ENCODE measurements at places on chromosomes 7 and 10.

DNA sequence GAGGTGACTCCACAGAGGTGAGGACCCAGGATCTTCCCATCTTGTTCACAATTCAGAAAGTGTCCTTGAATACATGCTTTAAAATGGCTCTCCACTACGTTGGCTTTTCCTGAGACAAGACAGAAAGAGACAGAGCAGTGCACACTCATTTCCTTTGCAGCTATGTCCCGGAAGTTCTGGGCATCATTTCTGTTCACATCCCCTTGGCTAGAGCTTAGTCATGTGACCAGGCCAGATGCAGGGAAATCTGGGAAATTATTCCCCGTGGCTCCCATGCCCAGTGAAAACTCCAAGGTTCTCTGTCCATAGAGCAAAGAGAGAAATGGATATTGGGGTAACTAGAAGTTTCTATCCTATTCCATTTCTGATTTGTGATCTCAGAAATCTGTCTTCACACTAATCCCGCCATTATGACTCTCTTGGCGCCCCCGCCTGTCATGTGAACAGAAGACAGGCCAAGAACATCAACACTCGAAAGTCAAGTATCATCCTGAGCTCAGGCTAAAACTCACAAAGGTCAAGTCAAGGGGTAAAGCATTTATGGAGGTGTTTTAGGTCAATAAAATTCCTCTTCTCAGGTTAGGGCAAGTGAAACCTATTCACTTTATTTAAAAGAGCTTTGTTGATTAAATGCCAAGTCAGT is 251.4 kb upstream of the HABP2 start:
- DNase-seq = peak; percentile 15

DNA sequence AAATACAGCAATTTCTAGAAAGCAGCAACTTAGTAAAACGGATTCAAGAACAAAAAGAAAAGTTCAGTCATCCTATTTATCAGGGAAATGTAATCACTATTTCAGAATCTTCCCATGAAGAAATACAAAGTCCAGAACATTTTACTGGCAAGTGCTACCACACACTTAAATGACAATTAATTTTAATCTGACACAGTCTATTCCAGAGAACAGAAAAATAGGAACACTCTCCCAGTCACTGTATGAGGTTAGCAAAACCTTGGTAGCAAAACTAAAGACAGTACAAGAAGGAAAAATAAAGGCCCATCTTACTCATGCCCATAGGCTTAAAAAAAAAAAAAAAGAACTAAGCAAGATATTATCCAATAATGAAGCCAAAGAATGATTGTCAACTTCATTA is 295.8 kb downstream of the CELF2 start:
- DNase-seq = no peak

DNA sequence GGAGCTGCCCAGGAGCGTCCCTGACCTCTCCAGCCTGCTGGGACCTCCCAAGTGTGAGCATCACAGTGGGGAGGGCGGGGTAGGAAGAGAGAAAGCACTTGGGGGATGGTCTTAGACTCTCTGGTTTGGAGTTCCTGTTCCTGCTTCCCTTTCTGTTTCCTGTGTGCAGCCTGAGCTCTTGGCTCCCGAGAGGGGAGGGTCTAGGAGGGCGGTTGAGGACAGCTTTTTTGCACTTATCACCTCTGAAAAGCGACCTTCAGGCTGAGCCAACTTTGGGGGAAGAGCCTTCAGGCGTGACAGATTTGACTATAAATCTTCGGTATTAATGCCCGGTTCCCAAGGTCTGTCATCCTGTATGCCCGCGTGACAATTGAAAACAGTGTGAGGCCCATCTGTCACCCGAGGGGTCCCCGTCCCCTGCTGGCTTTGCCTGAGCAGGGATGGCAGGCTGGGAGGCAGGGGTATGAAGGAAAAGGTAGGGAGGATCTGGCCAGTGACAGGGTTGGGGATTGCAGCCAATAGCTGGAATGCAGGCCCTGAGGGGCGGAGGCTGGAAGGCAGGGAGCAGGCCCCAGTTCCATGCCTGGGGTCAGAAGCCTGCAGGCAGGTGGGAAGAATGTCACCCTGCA is 78.6 kb downstream of the CDH23 start:
- DNase-seq = no peak

GRCh38 chr10:113071446-113071845 is 121.4 kb downstream of the TCF7L2 start:
- no peak for DNase-seq

- no peak for DNase-seq
Observed at GRCh38 chr7:19928247-19928646, 154.8 kb upstream of the TMEM196 start.

DNA sequence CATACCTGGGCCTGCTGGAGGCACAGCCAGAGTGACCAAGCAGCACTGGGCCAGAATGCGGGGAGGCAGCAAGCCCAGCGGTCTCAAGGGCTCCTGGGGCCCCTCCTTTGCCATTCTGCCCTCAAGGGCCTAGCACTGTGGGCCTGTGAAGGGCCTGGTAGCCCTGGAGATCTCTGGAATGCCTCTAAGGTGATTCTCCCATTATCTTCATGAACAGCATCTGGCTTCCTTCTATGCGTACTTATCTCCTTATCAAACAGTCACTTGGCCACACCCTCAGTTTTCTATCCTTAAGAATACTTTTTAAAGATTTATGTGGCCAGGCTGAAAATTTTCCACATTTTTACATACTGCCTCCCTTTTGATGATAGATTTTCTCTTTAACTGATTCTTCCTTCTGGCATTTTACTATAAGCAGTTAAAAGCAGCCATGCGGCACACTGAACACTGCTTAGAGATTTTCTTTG is 67.5 kb upstream of the CCNY start:
- DNase-seq = no peak

GRCh38 chr7:27737616-27738015 is 2.3 kb upstream of the TAX1BP1 start:
- DNase-seq = no peak

DNA sequence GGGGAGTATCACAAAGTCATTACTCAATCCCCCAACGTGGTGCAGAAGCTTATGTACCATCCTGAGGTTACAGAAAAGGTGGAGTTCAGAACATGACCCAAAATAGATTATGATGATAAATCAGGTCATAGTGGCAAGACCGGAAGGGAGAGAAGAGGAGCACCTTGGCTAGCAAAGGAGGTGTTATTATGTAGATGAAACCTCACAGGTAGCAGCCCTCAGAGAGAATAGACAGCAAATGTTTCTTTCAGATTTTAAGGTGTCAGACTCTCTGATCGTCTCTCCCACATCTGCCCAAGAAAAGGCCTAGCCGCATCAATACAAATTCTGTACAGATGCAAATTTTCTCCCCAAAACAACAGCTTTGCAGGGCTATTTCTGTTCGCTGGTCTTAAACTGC is 88.3 kb upstream of the SEMA3D start:
- DNase-seq = no peak

DNA sequence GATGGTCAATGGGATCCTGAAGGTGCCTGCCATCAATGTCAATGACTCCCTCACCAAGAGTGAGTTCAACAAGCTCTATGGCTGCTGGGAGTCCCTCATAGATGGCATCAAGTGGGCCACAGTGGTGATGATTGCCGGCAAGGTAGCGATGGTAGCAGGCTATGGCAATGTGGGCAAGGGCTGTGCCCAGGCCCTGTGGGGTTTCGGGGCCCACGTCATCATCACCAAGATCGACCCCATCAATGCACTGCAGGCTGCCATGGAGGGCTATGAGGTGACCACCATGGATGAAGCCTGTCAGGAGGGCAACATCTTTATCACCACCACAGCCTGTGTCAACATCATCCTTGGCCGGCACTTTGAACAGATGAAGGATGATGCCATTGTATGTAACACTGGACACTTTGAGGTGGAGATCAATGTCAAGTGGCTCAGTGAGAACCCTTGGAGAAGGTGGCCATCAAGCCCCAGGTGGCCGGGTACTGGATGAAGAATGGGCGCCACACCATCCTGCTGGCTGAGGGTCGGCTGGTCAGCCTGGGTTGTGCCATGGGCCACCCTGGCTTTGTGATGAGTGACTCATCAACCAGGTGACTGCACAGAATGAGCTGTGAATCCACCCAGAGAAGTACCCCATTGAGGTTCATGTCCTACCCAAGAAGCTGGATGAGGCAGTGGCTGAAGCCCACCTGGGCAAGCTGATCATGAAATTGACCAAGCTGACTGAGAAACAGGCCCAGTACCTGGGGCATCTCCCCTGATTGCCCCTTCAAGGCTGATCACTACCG is 63.0 kb upstream of the ANTXRL start:
- no peak for DNase-seq

GRCh38 chr10:18230794-18231193 is 90.6 kb downstream of the CACNB2 start:
- no peak for DNase-seq

- no peak for DNase-seq
Observed at GRCh38 chr10:60042914-60043313, 136.6 kb upstream of the CCDC6 start.

GRCh38 chr10:84846658-84847316 is 518.4 kb downstream of the CCSER2 start:
- DNase-seq = no peak

DNA sequence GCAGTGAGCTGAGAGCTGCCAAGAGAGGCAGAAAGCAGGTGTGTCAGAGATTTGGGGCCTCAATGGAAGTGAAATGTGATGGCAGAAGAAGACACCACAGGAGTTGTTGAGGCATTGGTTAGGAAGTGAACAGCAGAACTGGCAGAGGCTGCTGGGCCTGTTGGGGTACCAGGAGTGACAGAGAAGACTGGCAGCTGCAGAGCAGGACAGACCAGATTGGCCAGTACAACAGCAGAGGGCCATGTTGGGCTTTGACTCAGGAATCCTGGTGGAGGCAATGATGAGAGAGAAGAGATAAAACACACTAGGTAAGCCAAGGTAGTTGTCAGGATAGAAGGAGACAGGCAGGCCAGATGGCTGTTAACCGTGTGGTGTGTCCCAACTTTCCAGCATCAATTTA is 19.9 kb upstream of the HERPUD2 start:
- no peak for DNase-seq

- no peak for DNase-seq
Observed at GRCh38 chr7:42167206-42167605, 69.8 kb downstream of the GLI3 start.

DNA sequence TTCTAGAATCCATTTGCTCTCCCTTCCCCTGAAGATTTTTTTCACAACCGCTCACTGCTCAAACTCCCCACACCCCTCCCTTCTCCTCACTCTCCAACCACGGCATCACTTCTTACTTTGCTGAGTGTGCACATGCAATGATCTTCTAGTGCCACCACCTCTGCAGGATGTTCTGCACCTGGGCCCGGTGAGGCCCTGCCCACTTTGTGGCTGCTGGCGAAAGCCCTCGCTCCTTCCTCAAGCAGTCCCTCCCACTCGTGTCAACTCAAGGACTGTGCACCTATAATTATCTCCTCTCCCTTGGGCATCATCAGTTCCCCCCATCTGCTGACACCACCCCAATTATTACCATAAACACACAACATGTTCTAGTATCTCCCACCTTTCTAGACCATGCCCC is 91.0 kb upstream of the LANCL2 start:
- DNase-seq = no peak

GRCh38 chr10:112883360-112884178 is 66.5 kb upstream of the TCF7L2 start:
- DNase-seq = no peak

- DNase-seq = peak; percentile 2
Observed at GRCh38 chr10:30151581-30152389, 92.4 kb upstream of the JCAD start.

DNA sequence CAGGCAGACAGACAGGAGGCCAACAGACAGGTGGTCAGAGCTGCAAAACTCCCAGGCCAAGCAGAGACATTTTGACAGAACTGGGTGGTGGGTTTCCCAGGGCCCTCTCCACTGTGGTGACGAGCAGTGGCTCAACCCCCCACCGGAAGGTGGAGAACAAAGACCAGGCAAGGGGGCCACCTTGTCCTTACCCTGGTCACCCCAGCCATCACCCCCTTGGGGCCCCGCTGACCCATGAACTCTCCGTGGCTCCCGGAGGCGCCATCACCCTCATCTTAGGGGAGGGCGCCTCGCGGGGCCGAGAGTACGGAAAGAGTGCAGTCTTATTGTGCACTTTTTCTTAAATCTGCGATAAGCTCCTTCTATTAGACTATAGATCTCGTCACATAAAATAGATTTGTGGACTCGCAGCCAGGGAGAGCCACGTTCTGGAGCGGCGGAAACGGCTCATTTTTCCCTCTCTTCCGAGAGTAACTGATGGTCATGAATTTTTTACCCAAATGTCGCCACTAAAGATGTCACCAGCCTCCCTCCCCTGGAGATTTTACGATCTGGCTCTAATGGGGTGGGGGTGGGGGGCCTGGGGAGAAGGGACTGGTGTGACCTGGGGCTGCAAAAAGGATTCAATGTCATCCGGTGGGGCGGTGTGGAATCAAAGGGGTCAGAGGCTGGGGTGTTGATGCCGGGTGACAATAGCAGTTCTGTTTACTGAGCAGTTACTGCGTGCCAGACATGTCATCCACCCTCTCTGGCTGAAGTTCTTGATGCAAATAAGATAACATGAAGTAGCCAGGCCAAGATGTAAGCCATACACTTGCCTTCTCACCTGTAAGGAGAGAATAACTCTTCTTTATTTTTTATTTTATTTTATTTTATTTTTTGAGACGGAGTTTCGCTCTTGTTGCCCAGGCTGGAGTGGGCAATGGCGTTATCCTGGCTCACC is 71.1 kb upstream of the MYL10 start:
- no peak for DNase-seq

GRCh38 chr10:112655722-112656121 is 208.7 kb downstream of the VTI1A start:
- DNase-seq = no peak

DNA sequence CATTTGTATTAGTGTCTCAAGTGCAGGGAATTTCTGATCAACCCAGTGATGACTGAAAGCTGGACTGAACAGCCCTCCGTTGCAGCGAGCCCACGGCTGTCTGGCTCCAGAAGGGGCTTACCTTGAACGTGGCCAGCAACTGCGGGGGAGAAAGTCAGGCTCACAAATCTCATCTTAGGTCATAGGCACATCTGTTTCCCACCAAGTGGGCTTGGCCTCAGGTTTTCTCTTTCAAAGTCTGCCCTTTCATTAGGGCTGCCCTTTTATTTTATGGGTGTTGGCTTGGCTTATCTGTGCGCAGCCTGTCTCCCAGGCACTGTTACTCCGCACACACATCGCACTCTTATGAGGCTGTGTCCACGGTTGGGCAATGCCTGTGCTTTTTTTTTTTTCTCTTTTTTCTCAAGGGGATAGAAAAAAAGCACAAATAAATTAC is 178.0 kb downstream of the JCAD start:
- DNase-seq = no peak

DNA sequence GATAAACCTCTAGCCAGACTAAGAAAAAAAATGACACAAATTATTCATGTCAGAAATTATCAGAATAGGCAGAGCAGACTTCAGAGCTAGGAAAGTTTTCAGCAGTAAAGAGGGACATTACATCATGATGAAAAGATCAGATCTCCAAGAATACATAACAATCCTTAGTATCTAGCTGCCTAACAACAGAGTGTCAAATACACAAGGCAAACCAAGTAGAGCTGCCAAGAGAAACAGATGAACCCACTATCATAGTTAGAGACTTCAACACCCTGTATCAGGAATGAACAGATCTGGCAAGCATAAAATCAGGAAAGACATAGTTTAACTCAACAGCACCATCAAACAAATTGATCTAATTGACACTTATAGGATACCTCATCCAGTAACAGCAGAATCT is 92.3 kb downstream of the NKX6-2 start:
- no peak for DNase-seq

- no peak for DNase-seq
Observed at GRCh38 chr10:91513598-91514424, 103.7 kb downstream of the HECTD2 start.

- DNase-seq = no peak
Observed at GRCh38 chr7:119515214-119515613, 757.8 kb upstream of the KCND2 start.
